ENCODE measurements at places on chromosomes 1 and 21.

DNA sequence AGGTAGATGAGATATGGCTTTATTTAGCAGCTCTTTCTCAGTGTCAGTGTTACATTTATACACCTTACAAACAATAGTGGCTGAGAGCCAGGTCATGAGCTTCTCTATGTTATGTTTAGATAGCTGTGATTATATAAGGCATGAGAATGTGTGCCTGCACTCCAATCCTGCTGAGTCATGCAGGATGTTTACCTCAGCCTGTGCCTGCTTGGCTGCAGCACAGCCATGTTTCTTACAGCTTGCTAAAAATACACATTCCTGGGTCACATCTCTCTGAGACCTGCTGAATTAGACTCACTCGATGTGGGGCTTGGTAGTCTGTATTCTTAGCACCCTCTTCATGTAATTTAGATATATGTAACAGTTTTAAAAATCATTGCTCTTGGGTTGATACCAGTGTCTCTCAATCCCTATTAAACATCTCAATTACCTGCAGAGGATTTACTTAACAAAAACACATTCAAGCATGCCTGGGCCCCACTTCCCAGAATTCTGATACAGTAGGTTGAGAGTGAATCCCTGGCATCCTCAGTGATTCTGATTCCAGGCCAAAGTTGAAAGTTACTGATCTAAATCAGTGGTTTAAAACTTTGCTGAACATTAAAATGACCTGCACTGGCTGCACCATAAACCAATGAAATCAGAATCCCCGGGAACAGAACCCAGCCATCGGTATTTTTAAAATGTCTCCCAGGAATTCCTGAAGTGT is 107.5 kb downstream of the GDAP2 start:
- DNase-seq, result no peak

DNA sequence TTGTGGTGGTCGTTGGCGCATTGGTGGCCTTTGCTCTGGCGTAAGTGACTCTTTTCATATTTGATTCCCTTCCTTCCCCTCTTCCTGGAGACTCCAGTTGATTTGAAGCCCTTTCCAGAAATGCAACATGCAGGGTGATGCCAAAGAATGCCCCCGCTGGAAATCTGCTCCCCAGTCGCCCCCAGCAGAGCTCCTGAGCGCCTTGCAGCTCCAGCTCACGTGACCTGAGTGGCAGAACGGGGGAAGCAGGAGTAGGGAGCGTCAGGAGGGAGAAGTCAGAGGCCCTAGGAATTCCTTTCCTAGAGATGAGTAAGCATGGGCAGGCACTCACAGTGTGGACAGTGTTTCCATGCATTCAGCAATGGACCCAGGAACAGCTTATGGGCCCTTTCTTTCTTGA is 255.9 kb downstream of the CACNA1E start:
- DNase-seq, result no peak

DNA sequence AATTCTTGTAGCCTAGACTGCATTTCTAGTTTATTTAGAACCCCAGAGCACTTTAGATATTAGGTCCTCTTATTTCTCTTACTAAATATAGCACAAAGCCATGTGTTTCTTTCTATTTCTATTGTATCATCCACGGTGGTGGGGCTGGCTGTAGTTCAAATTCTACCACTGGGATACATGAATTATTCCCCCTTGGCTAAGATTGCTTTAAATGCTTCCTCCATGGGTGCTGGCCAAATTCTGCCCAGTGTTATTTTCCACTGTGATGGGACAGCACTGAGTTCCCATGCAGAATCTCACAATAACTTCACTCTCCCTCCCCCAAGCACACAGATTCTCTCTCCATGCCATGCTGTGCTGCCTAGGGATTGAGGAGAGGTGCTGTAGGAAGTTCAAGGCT is 41.5 kb upstream of the GBP6 start:
- no peak for DNase-seq

DNA sequence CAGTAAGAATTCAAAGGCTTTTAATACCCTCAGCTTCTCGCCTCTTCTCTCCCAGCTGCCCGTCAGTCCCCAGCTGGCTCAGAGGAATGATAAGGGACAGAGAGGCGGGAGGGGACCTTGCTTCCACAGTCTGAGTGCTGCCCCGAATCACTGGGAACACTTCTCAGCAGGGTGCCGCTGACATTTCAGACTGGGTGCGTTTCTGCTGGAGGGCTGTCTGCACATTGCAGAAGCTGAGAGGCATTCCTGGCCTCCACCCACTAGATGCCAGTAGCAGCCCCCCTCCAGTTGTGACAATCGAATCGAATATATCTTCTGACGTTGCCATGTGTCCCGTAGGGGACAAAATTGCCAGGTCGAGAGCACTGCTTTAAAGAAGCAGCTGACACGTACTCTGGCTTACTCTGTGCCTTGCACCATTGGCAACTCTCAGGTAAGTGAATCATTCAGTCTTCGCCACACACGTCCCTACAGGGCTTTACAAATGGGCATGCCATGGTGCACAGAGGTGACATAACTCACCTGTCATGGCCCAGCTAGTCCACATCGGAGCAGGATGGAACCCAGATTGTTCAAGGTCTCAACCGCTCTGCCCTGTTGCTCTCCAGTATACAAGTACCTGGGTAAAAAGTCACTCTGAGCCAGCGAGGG is 23.9 kb downstream of the CTNNBIP1 start:
- DNase-seq, result no peak

- no peak for DNase-seq
These were observed 5.7 kb upstream of the PEF1 start for GRCh38 chr1:31650161-31651088.

DNA sequence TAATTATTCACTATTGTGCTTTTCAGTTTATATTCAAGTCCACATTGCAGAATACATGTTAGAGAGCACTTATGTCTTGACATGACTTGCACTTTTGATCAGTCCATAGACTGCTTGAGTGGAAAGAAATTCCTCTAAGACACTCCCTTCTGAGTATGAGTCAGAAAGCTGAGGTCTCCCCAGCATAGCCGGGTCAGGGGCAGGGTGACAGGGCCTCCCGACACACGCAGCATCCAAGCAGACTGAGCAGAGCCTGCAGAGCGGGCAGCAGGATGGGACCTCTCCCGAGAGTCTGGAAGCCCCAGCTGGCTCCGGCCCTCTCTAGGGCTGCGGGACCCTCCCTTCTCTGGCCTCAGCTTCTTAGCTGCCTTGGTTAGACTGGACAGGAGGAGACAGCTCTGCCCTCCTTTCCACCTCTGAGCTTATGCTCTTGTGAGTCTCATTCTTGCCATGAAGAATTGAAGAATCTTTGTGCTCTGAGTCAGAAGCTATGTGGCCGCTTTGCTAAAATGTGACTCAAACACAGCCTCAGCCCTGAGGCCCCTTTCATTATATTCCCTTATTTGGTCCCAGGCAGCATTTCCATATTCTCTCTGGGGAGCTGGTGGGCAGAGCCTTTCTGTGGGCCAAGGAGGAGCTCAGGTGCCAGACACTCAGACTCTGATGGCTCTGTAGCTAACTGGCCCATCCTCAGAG is 11.2 kb upstream of the CAPN2 start:
- DNase-seq, result no peak

DNA sequence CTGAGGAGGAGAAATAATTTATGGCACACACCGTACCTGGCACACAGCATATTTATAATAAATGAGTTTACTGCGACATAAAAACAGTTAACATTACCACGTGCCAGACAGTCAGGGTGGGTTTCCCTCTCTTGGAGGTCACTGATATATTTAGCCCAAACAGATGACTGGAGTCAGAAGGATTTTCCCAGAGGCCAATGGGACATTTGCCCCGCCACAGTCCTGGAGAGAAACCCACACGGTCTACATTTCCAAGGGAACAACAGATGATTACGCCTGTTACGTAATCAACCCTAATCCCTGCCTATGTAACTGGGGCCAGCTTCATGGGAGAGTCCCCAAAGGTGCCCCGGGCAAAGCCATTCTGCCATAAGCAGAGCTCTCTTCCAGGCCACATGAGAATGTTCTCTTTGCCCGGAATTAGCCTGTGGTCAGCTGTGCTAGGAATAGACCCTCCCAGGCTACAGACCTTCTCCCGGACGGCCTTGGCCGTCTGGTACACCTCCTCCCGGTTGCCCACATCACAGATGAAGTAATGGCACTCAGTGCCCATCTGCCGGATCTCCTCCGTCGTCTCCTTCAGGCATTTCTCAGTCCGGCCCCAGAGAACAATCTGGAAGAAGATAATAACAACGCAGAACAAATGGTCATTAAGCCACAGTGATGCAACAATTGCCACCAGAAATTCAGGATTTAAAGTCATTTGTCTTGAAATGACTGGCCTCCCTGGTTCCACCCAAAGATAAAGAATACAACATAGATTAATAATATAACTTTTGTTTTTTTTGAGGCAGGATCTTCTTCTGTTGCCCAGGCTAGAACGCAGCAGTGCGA is 37.7 kb downstream of the DHRS3 start:
- DNase-seq, result no peak

DNA sequence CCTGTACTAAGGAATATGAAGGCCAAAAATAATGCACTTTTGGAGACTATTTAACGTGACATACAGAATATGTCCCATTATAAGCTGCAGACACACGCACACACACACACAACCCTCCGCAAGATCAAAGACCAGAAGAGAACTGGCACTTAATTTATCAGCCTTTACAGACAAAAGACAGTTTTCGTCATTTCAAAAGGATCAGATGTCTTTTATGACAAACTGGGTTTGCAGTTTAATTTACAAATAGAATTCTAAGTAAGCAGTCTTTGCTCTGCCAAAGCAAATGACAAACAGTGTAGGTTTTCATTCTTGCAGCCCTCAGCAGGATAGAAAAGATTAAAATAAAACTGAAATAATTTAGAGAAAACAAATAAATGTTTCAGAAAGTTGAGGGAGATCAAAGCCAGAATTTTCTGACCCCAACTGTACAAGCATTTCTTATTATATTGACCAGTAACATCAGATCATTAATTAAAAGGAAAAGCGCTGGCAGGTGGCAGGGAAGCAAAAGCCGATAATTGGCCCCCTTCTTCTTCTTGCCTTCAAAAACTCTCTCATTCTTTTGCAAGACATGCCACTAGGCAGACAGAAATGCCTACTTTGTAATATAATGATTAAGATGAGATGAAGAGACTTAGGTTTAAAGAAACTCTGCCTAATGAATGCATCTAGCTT is 169.0 kb downstream of the DENND1B start:
- no peak for DNase-seq

DNA sequence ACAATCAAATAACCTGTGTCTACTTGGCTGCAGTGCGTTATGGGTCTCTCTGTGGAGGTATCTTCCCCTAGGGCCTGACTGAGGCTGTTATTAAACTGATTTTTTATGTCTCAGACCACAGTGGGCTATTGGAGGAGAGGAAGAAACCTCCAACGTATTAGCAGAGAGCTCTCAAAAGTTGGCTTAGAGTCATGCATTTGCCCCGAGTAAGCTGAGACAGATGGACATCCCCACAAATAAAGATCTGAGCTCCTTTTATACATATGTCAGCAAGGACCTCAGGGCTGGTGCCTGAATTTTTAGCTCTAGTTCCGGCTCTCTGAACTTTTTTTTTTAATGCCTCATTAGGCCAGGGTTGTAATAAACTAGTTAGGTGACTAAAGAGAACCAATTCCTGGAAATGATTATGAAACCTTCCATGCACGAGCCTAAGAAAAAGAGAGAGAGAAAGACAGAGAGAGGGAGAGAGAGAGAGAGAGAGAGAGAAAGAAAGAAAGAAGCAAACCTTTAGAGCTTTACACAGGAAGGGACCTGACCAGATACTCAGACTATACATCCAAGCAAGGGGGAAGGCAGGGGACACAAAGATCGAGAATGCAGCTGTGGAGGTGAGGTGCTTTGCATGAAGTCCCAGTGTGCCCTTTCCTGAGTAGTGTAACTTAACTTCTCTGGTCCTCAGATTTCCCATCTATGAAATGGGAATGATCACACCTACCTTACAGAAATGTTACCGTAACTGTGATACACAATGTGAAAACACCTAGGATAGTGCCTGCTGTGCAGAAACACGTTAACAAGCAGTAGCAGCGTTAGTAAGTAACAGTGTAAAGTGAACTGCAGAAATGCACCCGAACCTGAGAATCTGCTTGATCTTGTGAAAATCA is 8.4 kb upstream of the PIGR start:
- DNase-seq, result no peak

DNA sequence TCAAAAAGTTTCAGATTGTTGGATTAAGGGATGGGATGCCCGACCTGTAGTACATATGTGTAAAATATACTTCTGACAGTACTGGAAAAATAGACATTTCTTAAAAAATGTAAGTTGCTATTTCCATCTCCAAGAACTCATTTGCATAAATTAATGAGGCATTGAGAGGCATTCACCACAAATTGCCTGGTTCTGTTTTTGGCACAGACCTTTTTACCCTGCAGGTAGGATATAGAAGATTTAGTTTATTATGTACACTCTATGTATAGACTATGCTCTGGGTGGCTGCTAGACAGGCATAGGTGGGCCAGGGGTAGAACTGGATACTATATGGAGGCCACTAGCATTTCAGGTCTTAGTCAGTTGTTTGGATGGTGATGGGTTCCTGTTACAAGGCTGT is 8.0 kb downstream of the CCDC17 start:
- DNase-seq, result no peak

- no peak for DNase-seq
These were observed 24.4 kb downstream of the FABP3 start for GRCh38 chr1:31348449-31348848.

GRCh38 chr21:35509001-35509704 is 460.1 kb upstream of the RUNX1 start:
- no peak for DNase-seq

GRCh38 chr1:3066250-3066711 is 2.7 kb upstream of the PRDM16 start:
- DNase-seq, result no peak

DNA sequence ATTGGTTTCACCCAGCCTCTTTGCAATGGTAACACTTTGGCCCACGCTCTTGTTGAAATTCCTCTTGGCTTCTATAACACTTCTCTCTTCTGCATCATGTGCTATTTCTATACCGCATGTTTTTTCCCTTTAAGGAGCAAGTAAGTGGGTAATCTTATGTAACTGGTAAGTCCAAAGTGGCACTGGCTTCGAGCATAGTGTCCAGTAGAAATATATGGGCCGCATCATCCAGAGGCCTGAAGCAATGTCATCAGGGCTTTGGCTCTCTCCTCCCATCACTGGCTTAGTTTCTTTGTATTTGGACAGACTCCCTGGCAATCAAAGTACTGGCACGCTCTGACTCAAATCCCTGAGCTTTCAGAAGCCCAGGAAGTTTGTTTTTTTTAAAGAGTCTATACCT is 17.5 kb downstream of the CHML start:
- no peak for DNase-seq

GRCh38 chr1:183004141-183004540 is 19.1 kb upstream of the LAMC1 start:
- no peak for DNase-seq
